Sigmoid colon (tissue), 7 donors: ENCODE measurements at places on chromosomes 16 and 17. TPM values are rescaled to one million over a fixed set of nuclear protein-coding genes. Genes with fewer than 3 reads are reported as not detected.

DNA sequence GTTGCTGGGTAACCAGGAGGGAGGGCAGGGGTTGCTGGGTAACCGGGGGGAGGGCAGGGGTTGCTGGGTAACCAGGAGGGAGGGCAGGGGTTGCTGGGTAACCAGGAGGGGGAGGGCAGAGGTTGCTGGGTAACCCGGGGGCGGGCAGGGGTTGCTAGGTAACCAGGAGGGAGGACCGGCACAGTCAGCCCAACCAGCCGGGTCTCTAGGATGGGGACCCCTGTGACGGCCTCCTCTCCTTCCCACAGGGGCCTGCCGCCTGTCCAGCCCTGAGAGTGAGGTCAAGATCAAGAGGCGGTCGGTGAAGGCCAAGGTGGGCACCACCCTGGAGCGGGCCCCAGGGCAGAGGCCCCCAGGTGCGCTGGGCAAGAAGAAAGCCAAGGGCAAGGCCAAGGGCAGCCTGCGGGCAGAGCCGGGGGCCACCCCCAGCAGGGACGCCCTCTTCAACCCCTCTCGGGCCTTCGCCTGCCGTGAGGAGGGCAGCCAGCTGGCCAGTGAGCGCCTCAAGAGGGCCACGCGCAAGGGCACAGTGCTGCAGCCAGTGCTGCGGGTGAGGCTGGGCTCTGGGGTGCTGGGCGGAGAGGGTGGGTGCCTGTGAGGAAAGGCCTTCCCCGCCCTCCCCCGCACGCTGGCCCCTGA is 54.6 kb downstream of the ACTG1 start:
- H3K27ac ChIP-seq = no peak overlapping the region
- DNase-seq = no peak
- no peaks in the 10 kb centered on the region for H3K4me1 ChIP-seq
- no peaks in the 10 kb centered on the region for H3K27me3 ChIP-seq
- peaks cover 51% of the 10 kb centered on the region for H3K36me3 ChIP-seq
- H3K4me3 ChIP-seq = no peak overlapping the region

DNA sequence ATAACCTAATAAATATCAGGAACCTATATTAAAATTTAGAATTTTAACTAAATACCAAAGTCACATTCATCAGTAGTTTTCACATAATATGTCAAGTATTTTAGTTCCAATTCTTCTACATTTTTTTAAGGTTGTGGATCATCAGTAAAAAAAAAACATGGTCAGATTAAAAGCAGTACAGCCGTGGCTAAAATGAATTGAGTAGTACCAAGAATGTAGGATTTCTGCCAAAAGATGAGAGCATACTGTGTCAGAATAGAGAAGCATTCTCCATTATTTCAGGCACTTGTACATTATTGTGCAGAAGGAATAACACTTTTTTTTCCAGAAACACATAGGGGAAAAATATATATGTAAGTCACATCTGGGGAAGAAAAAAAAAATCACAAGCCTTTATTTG is 1176.1 kb downstream of the CDH11 start:
- no peaks in the 10 kb centered on the region for H3K4me1 ChIP-seq
- no peak for DNase-seq
- H3K4me3 ChIP-seq = no peak overlapping the region

Gene TLCD3A
- total RNA-seq = 3.8 TPM

GRCh38 chr16:25633549-25633948 is 58.2 kb upstream of the HS3ST4 start:
- no peaks in the 10 kb centered on the region for H3K4me1 ChIP-seq
- H3K36me3 ChIP-seq = no peaks in the 10 kb centered on the region
- H3K4me3 ChIP-seq = no peak overlapping the region
- no peak overlapping the region for H3K27ac ChIP-seq
- no peaks in the 10 kb centered on the region for H3K27me3 ChIP-seq

DNA sequence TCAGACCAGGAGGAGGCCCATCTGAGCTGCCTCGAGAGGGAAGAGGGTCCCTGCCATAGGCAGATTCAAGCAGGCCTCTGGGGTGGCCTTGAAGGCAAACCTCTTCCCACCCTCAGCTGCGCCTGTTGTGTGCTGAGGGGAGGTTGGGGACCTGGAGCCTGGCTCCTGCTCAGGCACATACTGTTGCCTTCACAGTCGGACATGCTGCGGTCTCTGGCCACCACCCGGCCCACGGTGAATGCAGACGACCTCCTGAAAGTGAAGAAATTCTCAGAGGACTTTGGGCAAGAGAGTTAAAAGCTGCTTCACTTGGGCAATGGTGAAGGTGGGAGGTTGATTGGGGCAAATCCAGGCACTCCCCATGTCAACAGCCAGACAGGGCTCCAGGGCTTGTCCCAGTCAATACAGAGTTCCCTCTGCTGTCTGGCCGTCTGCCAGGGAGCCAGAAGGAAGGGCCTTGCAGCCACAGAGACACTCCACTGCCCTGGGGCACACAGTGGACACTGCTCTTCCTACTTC is 6.3 kb downstream of the PDF start:
- H3K36me3 ChIP-seq = peaks cover 53% of the 10 kb centered on the region
- H3K27ac ChIP-seq = no peak overlapping the region
- H3K27me3 ChIP-seq = no peaks in the 10 kb centered on the region
- H3K4me1 ChIP-seq = no peaks in the 10 kb centered on the region
- DNase-seq = no peak

DNA sequence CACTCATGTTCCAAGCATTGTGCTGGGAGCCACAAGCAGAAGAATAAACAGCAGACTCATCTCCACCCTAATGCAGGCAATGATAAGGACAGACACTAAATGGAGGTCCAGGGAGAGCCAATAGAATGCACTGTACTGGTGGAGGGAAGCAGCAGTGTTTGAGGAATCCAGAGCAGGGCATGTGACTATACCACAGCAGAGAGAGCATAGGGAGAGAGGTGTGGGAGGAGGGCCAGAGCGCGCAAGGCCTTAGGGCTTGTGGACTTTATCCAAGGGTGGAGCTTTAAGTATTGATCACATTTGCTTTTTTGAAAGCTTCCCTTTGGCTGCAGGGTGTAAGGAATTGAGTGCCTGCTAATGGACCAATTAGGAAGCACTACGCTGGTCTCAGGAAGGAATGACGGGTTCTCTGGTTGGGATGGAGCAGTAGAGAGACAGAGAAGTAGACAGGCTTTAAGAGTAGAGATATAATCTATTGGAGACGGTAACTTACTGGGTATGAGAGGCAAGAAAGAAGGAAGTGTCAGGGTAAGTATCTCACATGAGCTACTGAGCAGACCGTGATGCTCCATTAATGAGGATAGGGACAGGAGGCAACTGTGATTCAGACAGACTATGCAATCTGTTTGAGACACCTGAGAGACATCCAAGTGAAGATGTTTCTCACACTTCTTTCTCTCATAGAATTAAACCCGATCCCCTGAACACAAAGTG is 82.2 kb downstream of the MYO1D start:
- no peak for DNase-seq
- peaks cover 6% of the 10 kb centered on the region for H3K4me1 ChIP-seq
- no peaks in the 10 kb centered on the region for H3K36me3 ChIP-seq
- H3K4me3 ChIP-seq = no peak overlapping the region
- no peaks in the 10 kb centered on the region for H3K27me3 ChIP-seq

Gene KCTD2
- total RNA-seq = 19.6 TPM

GRCh38 chr16:56312028-56312300 is 113.4 kb downstream of the AMFR start:
- no peak overlapping the region for H3K4me3 ChIP-seq
- H3K36me3 ChIP-seq = no peaks in the 10 kb centered on the region
- no peak overlapping the region for H3K27ac ChIP-seq
- no peaks in the 10 kb centered on the region for H3K4me1 ChIP-seq
- DNase-seq = no peak
- no peaks in the 10 kb centered on the region for H3K27me3 ChIP-seq

DNA sequence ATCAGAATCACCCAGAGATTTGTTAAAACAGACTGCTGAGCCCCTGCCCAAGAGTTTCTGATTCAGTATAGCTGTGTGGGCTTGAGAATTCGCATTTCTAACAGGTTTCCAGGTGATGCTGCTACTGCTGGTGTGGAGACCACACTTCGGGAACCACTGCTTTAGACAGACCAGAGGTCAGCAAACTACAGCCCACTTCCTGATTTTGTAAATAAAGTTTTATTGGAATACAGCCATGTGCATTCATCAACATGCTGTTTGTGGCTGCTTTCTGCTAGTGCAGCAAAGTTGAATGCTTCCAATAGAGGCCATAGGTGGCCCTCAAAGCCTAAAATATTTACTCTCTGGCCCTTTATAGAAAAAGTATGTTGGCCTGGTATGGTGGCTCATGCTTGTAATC is 32.6 kb upstream of the CLEC19A start:
- DNase-seq = no peak
- no peaks in the 10 kb centered on the region for H3K27me3 ChIP-seq
- no peak overlapping the region for H3K4me3 ChIP-seq
- no peaks in the 10 kb centered on the region for H3K36me3 ChIP-seq

Gene UBALD2
- 7.1 TPM for total RNA-seq

- peaks cover 36% of the 10 kb centered on the region for H3K4me1 ChIP-seq
- H3K27me3 ChIP-seq = no peaks in the 10 kb centered on the region
Observed at GRCh38 chr17:49694847-49695697, 12.7 kb downstream of the SLC35B1 start.

DNA sequence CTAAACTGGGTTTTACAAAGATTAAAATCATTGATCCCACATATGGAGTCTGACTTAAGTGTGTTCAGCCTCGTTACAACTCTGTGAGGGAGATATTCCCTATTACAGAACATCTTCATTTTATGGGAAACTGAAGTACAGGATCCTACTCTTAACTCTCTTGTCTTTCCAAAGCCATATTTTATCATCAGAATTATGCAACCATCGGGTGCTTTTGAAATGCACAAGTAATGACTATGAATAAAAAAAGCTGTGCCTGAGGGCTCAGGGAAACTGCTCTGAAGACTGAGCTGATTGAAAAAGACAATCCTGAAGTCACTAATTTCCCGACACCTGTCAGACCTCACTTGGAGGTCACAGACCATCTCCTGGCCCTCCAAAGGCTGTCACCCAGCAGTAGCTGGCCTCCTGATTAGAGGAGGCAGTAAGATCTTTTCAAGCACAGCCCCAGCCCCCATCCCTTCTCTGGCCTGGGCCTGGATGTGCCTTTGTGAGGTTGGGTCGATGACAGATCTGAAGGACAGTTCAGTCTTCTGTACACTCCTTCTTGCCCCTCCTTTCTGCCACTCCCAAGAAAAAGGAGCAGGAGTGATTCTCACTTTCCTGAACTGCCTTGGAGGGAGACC is 5.6 kb downstream of the AKAP1 start:
- peak overlapping the region; percentile 11 for H3K4me3 ChIP-seq
- DNase-seq = no peak
- peak overlapping the region; percentile 98 for H3K27ac ChIP-seq
- H3K27me3 ChIP-seq = no peaks in the 10 kb centered on the region
- H3K4me1 ChIP-seq = no peaks in the 10 kb centered on the region
- no peaks in the 10 kb centered on the region for H3K36me3 ChIP-seq

Gene PRRT2
- total RNA-seq = 11.5 TPM

GRCh38 chr16:6274351-6274750 is 1058.3 kb upstream of the RBFOX1 start:
- no peak overlapping the region for H3K4me3 ChIP-seq
- no peak overlapping the region for H3K27ac ChIP-seq
- H3K27me3 ChIP-seq = no peaks in the 10 kb centered on the region
- DNase-seq = no peak
- H3K36me3 ChIP-seq = no peaks in the 10 kb centered on the region

Gene MFAP4
- total RNA-seq = 324 TPM

- peaks cover 19% of the 10 kb centered on the region for H3K27me3 ChIP-seq
- H3K36me3 ChIP-seq = no peaks in the 10 kb centered on the region
- no peak for DNase-seq
- peaks cover 13% of the 10 kb centered on the region for H3K4me1 ChIP-seq
Observed at GRCh38 chr16:66849021-66849420, 4.8 kb downstream of the CA7 start.

DNA sequence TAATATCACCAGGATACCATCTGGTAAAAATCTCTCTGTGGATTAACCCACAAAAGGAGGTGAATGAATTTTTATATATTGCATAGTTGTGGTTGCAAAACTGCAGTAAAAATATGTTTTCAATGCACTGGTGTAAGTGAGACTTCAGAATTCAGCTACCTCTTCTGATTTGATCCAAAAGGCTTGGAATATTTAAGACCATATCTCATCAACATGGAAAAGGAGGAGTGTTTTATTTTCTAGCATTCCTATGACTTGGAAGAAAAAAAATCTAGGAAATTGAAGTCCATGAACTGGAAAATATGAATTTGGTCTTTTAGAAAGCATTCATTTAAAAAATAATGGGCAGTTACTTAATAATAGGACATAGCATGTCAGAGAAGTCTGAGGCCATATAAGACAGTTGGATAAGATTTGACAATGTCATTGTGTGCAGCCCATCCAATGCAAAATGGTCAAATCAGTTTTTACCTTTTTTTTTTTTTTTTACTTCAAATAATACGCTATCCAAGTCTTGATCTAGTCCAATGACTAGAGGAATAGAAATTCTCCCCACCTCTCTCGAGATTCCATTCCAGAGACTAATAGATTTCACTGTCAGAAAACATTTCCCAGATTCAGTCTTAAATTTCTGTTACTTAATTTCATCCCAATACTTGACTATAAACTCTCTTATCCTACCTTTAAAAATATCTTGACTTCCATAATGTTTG is 364.9 kb upstream of the PMFBP1 start:
- no peaks in the 10 kb centered on the region for H3K36me3 ChIP-seq
- no peak overlapping the region for H3K27ac ChIP-seq
- no peaks in the 10 kb centered on the region for H3K27me3 ChIP-seq
- H3K4me3 ChIP-seq = no peak overlapping the region

Gene TBC1D26
- not detected for total RNA-seq

DNA sequence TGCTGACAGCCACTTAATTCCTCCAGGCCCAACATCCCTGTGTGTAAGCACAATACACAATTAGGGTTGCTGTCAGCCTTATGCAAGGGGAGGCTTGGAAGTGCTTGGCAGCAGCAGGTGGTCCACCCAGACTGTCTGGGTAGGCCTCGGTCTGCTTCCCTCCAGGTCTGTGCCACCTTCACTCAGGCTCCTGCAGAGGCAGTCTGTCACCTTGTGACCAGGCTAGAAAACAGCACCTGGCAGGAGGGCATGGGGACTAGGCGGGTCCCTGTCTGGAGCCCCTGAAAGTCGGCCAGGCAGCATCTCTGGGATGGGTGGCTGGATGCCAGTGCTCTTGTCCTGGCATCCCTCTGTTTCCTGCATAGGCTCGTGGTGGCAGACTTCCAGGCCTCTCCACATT is 578.1 kb downstream of the KCNJ18 start:
- no peak overlapping the region for H3K4me3 ChIP-seq
- no peaks in the 10 kb centered on the region for H3K36me3 ChIP-seq
- no peak for DNase-seq
- H3K27ac ChIP-seq = no peak overlapping the region
- H3K27me3 ChIP-seq = no peaks in the 10 kb centered on the region
- H3K4me1 ChIP-seq = no peaks in the 10 kb centered on the region

GRCh38 chr17:30271102-30271501 is 20.6 kb downstream of the BLMH start:
- H3K4me1 ChIP-seq = no peaks in the 10 kb centered on the region
- no peak overlapping the region for H3K4me3 ChIP-seq
- H3K36me3 ChIP-seq = peaks cover 86% of the 10 kb centered on the region

Gene TCAP
- total RNA-seq = 0.49 TPM

- DNase-seq = no peak
- no peaks in the 10 kb centered on the region for H3K4me1 ChIP-seq
- H3K27me3 ChIP-seq = no peaks in the 10 kb centered on the region
- H3K36me3 ChIP-seq = peaks cover 30% of the 10 kb centered on the region
- no peak overlapping the region for H3K27ac ChIP-seq
Observed at GRCh38 chr17:57008958-57009357, 31.0 kb downstream of the SCPEP1 start.

Gene SMYD4
- total RNA-seq = 14.3 TPM

Gene PRAC1
- not detected for total RNA-seq
